Fibroblast of mammary gland (primary cell): ENCODE measurements at places on chromosomes 4 and X.

DNA sequence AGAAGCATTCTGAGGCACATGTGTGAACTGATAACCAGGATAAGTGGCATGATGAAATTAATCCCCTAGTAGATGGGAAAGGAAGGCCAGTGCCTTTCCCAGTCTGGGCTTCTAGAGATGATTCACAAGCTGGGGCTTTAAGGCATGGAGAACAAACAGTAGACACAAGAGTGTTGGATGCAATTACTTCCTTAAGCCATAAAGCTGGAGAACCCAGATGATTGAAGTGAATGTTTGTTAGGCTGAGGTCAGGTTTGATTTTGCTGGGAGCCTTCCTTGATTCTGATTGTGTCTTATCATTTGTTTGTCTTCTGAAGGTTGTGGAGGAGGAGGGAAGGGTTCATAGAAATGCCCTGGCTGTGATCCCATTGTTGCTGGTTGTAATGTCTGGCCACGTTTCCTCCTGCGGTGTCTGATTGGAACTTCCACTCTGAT lies 125.2 kb downstream of the NHS start:
- peak; percentile 49 for DNase-seq

DNA sequence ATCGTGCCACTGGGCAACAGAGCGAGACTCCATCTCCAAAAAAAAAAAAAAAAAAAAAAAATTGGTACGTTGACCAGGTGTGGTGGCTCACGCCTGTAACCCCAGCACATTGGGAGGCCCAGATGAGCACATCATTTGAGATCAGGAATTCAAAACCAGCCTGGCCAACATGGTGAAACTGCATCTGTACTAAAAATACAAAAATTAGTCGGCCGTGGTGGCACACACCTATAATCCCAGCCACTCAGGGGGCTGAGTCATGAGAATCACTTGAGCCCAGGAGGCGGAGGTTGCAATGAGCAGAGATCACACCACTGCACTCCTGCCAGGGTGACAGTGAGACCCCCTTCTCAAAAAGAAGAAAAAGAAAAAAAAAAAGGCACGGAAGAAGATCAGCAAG lies 24.5 kb downstream of the RBMX start:
- DNase-seq: no peak

DNA sequence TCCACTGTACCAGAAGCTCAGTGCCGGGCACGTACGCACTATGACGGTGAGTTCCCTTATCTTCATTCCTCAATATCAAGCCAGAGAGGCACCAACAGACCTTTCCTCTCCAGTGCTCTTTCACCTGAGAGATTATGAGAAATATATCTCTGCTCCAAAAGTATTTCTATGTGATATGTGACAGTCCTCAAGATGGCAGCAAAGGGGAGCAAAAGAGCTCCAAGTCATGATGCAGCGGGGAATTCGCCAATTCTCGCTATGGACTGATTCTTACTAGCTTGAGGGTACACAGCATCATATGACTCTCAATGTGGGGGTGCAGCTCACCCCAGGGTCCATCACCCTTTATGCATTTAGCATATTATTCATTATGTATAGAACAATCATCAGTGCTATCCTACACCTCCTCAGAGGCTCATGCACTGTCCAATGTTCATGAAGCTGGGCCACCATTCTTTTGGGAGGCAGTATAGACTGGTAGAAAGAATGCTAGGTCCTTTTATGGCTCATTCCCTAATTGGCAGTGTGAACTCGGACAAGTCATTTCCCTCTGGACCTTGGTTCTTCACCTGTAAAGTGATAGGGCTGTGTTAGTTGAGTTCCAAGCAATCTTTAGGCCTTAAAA lies 12.8 kb upstream of the IQSEC2 start:
- peak; percentile 32 for DNase-seq

DNA sequence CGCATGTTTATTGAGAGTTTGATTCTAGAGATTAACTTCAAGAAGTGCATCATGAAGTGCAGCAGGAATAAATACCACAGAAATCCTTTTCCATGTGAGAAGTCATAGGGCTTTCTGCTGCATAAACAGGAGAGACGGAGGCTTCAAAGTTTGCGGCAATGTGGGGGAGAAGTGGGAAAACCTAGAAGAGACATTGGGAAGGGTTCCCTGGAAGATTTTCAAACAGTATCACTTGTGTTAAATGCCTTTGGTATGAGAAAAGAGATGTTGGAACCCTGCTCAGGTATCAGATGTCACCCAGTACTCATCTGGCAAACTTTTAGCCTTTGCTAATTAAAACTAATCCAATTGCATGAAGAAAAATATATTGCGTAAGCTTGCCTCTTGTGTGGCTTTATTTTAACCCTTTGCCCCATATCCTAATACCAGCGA lies 15.4 kb downstream of the NHS start:
- DNase-seq: no peak

DNA sequence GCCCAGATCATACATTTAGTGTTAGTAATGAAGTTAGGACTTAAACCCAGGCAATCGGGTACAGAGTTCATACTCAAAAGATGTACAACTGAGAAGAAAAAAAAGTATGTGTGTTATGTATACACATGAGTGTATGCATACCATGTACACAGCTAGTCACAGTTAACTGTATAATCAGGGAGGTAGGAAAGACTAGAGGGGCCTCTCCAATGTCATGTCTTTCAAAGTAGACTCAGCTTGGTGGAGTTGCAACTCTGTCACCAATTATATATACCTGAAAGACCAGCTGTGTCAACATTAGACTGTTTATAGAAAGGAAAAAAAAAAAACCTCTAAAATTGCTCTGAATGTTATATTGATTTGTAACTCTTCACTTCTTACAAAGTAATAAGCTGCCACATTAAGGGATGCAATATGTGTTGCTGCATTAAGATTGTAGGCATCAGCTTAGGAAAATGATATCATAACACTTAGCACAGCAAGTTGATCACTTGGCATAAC lies 167.5 kb downstream of the DCTD start:
- no peak for DNase-seq

GRCh38 chr4:85928775-85929591 lies 430.9 kb downstream of the MAPK10 start:
- DNase-seq: peak; percentile 60

- peak; percentile 93 for DNase-seq
Observed at GRCh38 chr4:185183622-185184281, 20.0 kb downstream of the CFAP97 start.

- DNase-seq: no peak
Observed at GRCh38 chr4:86847571-86847970, 1.6 kb downstream of the SLC10A6 start.

GRCh38 chr4:40811956-40812355 lies 62.2 kb downstream of the NSUN7 start:
- peak; percentile 15 for DNase-seq

- DNase-seq: no peak
Observed at GRCh38 chrX:69324851-69325250, 159.6 kb upstream of the PJA1 start.

- no peak for DNase-seq
Observed at GRCh38 chr4:67207941-67208441, 337.3 kb downstream of the CENPC start.

DNA sequence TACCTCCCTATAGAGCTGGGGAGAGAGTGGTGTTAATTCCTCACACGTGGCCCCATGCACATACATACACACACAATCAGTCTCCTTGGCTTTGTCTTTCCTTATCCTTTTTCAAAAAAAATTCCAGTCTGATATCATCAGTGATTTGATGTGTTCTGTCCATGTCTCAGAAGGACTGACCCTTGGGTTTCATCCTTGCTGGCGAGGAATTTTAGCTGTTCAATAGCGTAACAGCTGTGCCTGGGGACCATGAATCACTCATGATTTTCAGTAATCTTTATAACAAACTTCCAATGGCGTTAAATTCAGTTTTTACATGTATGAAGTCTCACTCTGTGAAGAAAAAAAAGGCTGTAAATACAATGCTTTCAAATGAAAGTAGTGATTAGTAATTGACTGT lies 204.6 kb downstream of the RBMX2 start:
- DNase-seq: peak; percentile 50

- peak; percentile 7 for DNase-seq
Observed at GRCh38 chrX:17405225-17405969, 30.4 kb downstream of the NHS start.

- peak; percentile 38 for DNase-seq
Observed at GRCh38 chr4:140152751-140153418, 1.1 kb downstream of the MAML3 start.

DNA sequence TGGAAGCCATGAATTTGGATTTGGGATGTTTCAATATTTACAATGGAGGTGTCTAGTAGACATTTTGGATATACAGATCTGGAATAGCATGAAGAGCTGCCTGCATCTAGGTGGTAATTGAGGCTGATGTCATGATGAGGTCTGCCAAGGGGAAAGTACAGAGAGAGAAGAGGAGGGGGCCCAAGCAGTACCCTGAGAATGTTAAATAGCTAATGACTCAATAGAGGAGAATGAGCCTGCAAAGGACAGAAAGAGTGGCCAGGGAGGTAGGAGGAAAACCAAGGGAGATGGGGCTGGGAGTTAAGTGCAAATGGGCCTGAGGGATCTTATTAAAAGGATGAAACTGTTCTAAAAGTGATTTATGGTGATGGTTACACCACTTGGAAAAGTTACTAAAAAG lies 182.2 kb upstream of the KIT start:
- no peak for DNase-seq

- DNase-seq: no peak
Observed at GRCh38 chrX:30483996-30484395, 93.6 kb downstream of the TASL start.

- no peak for DNase-seq
Observed at GRCh38 chrX:40329616-40330015, 231.9 kb upstream of the BCOR start.

DNA sequence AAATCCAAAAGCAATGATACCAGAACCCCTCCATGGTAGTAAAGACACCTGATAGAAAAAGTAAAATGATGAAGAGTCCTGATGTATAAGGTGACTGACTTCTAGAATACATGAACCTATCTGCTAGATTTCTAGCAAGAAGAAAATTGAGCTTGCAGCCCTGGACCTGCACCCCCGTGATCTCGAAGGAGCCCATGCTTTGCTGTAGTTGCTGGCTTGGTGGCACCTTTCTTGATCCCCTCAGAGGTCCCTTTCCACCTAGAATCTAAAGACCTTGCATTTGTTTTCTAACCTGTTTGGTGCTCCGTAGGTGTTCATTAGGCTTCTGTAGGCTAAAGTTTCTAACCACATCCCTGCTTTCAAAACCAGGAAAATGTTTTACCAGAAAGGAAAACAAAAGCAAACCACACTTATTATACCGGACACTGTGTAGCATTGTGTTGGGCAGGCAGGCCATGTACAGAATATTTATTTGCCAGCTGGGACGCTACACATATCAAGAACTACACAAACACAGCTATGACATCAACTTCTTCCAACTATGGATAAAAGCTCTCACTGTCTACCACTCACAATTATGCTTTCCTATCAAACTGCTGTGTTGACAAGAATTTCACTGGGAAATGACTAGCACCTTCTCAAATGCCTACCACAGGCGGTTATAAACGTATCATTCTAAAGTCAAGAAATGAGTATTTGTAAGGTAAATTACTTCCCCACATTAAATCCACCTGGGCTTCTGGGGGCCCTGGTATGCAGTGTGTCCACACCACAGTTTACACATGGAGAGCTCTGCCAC lies 316.2 kb downstream of the UNC5C start:
- no peak for DNase-seq

DNA sequence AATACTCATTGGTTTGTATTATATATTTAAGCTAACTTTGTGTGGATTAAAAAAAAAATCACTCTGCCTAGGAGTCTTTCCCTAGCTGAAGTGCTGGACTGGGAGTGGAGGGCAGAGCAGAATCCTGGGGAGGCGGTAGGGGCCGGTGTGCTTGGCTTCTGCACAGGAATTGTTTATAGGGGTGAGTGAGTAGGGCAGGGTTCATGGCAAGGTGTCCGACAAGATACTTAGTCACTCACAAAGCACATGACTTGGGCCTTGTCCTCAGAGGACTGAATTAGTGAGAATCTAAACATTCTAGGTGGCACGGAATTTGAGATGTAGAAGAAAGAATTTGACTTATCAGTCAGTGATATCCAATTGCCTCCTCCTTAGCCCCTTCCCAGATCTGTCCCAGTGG lies 32.2 kb downstream of the FNIP2 start:
- no peak for DNase-seq

DNA sequence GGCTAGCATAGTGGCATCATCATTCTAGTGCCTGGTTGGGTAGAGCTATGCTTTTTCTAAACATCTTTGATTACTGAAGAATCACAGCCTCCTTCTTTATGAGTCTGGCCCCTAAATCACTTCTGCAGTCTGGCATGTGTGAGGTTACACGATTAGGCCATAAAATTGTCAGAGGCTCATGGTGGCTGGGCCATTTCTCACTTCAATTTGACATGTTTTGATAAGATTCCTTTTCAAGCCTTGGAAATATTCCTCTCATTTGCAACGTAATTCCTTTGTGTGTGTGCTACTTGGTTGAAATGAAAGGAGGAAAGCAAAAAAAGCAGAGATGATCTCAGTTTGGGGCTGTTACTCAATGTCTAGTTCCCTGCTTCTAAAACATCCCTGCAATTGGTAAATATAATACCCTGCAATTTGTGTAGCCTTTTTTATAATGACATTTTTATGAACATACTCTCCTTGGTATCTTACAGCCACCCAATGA lies 6.2 kb downstream of the CCKAR start:
- DNase-seq: no peak

GRCh38 chr4:98481167-98481566 lies 177.2 kb downstream of the TSPAN5 start:
- DNase-seq: no peak

DNA sequence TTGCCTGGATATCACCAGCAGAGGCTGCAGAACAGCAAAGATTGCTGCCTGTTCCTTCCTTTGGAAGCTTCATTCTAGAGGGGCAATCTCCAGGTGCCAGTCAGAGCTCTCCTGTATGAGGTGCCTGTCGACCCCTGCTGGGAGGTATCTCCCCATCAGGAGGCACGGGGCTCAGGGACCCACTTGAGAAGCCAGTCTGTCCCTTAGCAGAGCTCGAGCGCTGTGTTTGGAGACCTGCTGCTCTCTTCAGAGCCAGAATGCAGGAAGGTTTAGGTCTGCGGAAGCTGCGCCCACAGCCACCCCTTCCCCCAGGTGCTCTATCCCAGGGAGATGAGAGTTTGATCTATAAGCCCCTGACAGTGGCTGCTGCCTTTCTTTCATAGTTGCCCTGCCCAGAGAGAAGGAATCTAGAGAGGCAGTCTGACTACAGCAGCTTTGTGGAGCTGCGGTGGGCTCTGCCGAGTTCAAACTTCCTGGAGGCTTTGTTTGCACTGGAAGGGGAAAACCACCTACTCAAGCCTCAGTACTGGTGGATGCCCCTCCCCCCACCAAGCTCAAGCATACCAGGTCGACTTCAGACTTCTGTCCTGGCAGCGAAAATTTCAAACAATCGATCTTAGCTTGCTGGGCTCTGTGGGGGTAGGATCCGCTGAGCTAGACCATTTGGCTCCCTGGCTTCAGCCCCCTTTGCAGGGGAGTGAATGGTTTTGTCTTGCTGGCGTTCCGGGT lies 57.9 kb downstream of the DKK2 start:
- DNase-seq: no peak
